ENCODE measurements at places on chromosomes 3 and 15.
A peak's percentile ranks its signal among the peaks of the same experiment; 100 is the strongest.

DNA sequence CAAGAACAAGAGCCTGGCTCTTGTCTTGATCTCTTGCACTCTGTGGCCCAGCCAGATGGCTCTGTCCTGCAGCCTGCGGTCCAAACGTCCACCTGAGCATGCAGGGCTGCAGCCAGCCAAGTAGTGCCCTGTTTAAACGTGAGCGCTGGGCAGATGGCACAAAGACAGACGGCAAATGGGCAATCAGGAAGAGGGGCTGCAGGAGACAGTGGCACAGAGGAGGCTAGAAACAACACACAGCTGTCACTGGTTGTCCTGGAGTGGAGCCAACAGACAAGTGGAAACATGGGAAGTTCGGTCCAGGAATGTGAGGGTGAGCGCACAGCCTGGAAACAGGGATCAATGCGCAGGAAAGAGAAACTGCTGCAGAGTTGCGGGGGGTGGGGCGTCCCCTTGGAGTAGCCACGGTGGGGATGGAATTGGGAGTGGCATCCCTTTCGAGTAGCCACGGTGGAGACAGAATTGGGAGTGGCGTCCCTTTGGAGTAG lies 10.7 kb upstream of the ZXDC start:
- no peak for DNase-seq

GRCh38 chr3:54797111-54797510 lies 130.7 kb downstream of the LRTM1 start:
- no peak for DNase-seq

- no peak for DNase-seq
Measured at GRCh38 chr15:100275641-100276040, 66.1 kb downstream of the ADAMTS17 start.

DNA sequence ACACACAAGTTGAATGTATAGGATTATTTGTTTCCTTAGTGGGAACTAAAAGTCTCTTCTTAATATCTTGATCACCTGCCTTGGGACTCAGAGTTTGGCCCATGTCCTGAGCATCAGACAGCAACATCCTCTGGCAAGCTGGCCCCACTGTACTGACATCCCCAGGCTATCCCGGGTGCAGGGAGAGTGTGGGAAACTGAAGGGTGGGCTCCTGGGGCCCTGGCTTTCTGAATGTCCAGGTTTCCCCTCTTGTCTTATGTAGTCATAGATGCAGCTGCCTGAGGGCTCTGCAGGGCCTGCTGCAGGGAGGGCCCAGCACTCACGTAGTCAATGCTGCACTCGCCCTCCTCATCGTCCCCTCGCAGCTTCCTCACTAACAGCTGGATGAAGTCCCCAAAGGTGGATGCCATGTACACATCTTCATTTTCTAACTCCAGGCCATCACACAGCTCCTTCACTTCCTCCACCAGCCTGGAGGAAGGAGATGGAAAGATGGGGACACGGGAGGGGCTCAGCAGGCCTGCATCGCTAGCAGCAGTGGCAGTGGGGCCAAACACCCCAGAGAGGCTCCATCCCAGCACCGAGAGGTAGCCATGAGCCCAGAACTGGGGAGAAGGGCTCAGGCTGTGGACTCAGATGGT lies 42.8 kb downstream of the ALDH1L1 start:
- no peak for DNase-seq

GRCh38 chr3:158098309-158098639 lies 7.9 kb downstream of the SHOX2 start:
- DNase-seq, result no peak

- DNase-seq, result no peak
Measured at GRCh38 chr3:98782824-98783500, 19.8 kb downstream of the ST3GAL6 start.

DNA sequence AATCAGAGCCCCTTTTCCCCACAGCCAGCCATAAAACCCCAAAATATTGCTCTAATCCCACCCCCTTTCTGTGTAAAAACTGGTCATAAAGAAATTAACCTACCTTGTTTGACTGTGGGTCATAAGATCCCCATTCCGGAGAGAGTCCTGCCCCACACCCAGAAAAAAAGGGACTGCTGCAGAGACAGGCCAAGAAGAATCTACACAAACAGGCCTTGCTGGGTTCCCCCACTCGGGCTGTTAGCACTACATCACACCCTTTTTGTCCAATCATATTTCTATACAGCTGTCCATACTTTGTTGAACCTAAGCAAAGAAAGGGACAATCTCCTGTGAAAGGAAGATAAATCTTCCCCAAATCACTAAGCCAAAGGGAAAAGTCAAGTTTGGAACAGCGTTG lies 84.4 kb upstream of the MFGE8 start:
- no peak for DNase-seq

DNA sequence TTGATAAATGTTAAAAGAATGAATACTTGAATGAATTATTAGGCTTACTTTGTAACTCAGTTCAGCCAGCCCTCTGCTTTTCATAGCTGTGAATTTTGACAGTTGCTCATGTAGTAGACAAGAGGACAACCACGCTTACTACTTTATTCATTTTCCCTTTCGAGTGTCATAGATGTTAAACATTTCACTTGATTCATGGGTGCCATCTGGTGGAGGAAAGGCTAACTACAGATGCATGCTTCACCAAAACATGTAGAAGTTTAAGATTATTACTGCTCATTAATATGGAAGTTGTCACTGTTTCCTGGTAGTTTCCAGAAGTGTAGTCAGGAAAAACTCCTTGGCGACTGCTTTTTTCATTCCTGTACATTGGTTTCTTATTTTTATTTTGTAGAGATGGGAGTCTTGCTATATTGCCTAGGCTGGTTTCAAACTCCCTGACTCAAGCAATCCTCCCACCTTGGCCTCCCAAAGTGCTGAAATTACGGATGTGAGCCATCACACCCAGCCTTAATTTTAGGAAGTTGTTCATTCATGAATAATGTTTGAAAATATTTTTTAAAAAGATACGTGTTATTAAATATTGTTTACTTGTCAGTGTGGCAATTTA lies 163.2 kb downstream of the B3GALNT1 start:
- no peak for DNase-seq

DNA sequence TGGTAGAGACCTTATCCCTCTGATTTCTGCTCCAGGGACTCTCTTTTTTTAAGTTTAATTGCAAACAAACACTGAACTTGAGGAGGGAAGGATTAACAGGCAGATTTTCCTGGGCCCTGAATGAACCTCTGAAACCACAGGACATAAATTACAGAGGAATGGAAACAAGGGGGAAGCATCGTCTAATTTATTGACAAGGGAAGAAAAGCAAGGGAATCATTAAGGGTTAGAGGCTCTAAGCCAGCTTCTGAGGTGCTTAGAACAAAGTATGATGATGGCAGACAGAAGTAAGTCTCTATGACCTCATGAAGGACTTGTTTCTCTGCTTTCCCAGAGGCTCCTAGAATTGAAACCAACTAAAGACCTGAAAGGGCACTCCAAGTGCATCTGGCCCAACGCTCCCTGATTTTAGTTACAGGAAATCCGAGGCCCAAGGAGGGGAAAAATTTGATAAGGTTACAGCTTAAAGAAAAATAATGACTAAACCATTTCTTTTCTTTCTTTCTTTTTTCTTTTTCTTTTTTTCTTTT lies 244.7 kb upstream of the NR2E3 start:
- DNase-seq, result no peak

GRCh38 chr3:27708250-27708649 lies 13.9 kb downstream of the EOMES start:
- DNase-seq, result no peak

- DNase-seq, result no peak
Measured at GRCh38 chr3:188489639-188490405, 335.9 kb downstream of the LPP start.

DNA sequence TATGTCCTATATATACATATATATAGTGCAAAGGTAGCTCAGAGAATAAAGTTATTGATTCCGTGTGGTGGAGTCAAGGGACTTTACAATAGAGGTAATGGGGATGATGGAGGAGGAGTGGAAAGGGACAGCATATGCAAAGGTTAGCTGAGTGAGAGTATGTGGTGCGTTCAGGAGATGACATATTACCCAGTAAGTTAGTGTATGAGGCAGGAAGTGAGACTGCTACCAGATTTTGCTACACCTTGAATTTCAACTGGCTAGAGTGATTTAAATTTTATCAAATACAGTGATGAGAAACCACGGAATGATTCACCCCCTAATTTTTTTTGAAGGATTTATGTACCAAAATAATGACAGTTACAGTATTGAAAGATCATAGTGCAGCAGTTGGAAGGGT lies 2.8 kb downstream of the ACTL6A start:
- no peak for DNase-seq

DNA sequence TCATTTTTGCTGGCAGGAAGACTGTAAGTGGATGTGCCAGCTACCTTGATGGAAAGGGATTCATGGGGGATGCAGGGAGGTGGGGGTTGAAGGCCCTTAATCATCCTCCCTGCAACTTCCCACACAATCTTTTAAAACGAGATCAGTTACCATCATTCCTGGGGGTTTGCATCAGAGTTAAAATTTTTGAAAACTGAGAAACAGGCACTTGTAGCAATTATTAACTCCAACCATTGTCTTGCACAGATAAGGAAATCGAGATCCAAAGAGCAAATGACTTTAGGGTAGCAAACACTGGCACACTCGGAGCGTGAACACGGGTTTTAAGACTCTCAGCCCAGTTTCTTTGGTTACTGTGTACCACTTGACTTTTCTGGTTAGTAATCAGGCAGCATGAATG lies 41.9 kb downstream of the GPD1L start:
- no peak for DNase-seq

- no peak for DNase-seq
Measured at GRCh38 chr15:33443708-33444107, 132.9 kb downstream of the RYR3 start.

GRCh38 chr3:154776549-154777225 lies 303.4 kb upstream of the MME start:
- no peak for DNase-seq

GRCh38 chr3:77348244-77348855 lies 308.5 kb downstream of the ROBO2 start:
- no peak for DNase-seq

- DNase-seq, result no peak
Measured at GRCh38 chr3:179181021-179181472, 32.9 kb downstream of the PIK3CA start.

GRCh38 chr3:66200147-66200546 lies 20.7 kb upstream of the SLC25A26 start:
- no peak for DNase-seq

DNA sequence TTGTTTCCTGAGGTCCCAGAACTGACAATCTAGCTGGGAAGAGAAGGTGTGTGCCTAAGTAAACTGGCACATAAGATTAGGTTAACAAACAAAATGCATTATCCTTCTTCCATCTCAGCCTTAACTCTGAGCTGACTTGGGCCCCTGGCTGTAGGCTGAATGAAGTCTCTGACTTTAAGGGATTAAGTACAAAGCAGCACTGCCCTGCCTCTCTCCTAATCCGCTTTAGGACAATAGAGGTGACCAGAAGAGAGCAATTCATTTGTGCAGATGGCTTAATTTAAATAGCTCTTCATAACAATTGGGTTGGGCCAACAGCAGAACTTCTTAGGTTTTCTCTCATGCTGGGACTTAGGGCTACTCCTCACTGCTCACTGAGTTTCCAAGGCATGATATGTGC lies 181.6 kb upstream of the SOX14 start:
- DNase-seq, result no peak

GRCh38 chr15:64568765-64569164 lies 108.4 kb downstream of the ZNF609 start:
- no peak for DNase-seq

DNA sequence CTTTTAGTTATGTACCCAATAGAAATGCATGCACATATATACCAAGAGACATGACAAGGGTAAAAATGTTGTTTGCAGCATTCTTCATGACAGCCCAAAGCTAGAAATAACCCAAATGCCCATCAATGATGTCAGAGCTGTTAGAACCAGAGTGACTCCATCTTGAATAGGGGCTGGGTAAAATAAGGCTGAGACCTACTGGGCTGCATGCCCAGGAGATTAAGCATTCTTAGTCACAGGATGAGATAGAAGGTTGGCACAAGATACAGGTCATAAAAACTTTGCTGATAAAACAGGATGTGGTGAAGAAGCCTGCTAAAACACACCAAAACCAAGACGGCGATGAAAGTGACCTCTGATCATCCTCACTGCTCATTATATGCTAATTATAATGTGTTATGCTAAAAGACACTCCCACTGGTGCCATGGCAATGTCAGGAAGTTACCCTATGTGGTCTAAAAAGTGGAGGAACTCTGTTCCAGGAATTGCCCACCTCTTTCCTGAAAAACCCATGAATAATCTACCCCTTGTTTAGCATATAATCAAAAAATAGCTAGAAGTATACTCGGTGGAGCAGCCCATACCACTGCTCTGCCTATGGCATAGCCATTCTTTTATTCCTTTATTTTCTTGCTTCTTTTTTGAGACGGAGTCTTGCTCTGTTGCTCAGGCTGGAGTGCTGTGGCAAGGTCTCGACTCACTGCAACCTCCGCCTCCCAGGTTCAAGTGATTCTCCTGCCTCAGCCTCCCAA lies 32.9 kb downstream of the ZBTB11 start:
- peak; percentile 75 for DNase-seq

- DNase-seq, result no peak
Measured at GRCh38 chr3:122794779-122795673, at the start of gene SLC49A4. Gene SLC49A4 (plus strand): TSS chr3:122795069. CDS start chr3:122795193, 124 bp downstream.

- peak; percentile 64 for DNase-seq
Measured at GRCh38 chr3:138833899-138834595, 681 bp downstream of the PIK3CB start.

- peak; percentile 62 for DNase-seq
Measured at GRCh38 chr3:141452045-141452444, 34.8 kb upstream of the RASA2 start.

DNA sequence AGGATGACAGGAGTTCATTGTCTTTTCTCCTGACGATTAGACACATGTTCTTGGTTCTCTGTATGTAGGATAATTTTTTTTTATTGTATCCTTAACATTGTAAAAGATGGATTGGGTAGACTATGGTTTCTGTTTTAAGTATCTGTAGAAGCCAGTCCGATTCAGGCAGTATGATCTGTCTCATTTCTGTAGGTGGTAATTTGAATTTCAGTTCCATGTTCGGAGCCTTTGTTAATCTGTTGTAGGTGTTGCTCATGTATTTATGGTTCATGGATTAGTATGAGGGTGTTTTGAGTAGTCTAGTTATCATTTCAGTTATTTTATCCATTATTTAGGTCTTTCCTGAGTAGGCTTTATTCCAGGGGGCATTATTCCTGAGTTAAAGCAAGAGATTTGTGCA lies 32.4 kb upstream of the MME start:
- no peak for DNase-seq

DNA sequence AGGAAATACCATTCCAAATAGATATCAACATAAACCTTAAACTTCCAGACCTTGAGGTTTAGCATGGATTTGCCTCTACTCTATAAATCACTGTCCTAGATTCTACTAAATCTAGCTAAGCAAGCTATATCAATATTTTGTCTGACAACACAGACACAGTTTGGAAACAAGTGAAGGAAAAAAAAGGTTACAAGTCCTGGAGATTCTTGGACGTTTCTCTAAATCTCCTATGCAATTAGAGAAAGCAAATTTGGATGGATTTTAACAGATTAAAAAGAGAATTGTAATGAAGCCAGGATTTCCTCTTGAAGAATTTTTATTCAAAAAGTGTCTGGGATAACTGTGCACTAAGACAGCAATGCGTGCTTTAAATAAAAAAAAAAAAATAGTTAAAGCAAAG lies 441.1 kb upstream of the DPH6 start:
- DNase-seq, result no peak
